ENCODE measurements at places on chromosomes 11 and 22.

- no peak for DNase-seq
Measured at GRCh38 chr22:23179381-23180299, 669 bp upstream of the BCR start.

DNA sequence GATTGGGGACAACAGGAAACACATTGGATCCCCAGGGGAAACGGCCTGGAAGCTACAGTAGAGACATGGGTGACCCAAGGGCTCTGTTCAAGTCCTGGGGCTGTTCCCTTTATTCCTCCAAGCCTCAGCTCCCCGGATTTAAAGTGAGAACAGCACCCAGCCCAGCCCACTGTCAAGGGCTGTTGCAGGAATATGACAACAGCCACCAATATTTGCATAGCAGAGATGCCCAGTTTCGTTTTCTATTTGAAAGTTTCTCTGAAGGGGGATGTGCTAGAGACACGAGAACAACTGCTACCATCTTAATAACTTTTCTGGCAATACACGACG is 81.1 kb upstream of the WNT7B start:
- no peak for DNase-seq

DNA sequence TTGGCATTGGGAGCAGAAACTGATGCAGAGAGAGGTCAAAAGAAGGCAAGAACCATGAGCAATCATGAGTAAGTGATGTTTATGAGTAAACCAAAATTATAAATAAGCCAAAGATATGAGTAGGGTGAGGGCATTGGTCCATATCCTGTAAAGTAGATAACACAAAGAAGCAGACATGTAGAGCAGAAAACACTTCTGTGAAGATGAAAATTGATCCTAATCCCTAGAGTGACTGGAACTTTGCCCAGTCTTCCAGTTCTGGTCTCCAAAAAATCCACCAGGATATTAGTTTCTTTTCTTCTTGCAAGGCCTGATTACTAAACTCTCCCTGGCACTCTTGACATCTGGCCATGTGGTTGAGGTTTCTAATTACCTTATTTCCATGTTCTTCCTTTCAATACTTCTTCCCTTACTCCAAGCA is 13.7 kb upstream of the DRD2 start:
- DNase-seq: no peak

- no peak for DNase-seq
Measured at GRCh38 chr11:120079750-120080610, 57.9 kb downstream of the TRIM29 start.

DNA sequence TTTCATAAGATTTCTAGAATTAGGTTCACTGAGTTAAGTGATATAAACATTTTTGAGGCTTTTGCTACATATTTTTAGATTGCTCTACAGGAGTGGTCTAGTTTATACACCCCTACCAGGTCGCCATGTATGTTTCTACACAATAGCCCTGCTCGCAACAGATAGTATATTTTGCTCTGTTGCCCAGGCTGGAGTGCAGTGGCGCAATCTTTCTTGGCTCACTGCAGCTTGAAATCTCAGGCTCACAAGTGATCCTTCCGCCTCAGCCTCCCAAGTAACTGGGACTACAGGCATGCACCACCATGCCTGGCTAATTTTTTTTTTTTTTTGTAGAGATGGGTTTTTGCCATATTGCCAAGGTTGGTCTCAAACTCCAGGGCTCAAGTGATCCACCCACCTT is 10.4 kb downstream of the ZNRF3 start:
- no peak for DNase-seq

GRCh38 chr11:6667733-6668374 is 12.2 kb upstream of the DCHS1 start:
- no peak for DNase-seq

- DNase-seq: no peak
Measured at GRCh38 chr22:32699001-32699582, 102.4 kb upstream of the TIMP3 start.

DNA sequence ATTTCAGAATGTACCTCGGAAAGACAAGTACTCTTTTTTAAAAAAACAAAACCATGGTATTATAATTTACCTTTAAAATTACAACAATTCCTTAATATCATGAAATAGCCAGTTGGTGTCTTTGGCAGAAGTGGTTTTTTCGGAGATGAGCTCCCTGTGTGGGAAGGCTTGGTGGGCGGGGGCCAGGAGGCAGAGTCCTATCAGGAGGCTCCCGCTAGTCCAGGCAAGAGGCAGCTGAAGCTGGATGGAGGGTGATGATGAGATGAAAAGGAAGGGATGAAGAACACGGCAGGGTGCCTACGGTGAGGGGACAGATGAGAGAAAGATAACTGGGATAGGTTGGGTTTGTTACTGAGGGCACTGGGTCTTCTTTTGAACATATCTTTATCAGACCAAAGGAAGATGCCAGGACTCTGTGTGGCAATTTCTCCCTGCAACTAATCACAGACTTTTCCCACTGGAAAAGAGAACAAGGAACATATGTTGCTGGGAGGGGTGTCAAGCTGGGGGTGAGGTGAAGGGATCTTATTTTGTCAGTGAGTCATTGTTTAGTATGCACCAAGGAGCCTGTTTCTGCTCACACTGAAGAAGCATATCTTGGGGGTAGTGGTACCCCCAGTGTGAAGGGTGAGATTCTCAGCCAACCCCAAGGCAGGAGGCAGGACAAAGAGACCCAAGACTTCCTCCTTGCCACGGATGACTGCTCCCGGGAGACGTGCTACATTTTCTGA is 91.5 kb upstream of the YWHAH start:
- DNase-seq: no peak

- no peak for DNase-seq
Measured at GRCh38 chr11:123047947-123048293, 14.0 kb downstream of the HSPA8 start.

GRCh38 chr11:126337474-126338241 is 17.8 kb upstream of the ST3GAL4 start:
- no peak for DNase-seq

- no peak for DNase-seq
Measured at GRCh38 chr11:76579056-76579751, 91.3 kb downstream of the LRRC32 start.

DNA sequence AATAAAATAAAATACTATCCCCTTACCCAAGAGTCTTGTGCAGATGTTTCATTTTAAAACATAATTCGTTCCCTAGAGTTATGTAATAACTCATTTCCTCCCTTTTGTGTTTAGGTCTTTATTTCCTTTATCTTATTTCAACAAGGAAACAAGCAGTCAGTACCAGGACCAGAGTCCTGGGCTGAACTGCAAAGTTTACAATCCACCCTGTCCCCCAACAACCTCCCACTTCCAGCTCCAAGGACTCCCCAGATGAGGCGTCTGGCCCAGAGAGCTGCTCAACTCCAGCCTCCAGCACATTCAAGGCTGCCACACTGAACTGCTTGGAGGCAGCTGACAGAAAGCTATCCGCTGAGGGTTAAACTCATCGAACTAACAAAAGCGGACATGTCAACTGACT is 4.5 kb downstream of the POLDIP3 start:
- no peak for DNase-seq

DNA sequence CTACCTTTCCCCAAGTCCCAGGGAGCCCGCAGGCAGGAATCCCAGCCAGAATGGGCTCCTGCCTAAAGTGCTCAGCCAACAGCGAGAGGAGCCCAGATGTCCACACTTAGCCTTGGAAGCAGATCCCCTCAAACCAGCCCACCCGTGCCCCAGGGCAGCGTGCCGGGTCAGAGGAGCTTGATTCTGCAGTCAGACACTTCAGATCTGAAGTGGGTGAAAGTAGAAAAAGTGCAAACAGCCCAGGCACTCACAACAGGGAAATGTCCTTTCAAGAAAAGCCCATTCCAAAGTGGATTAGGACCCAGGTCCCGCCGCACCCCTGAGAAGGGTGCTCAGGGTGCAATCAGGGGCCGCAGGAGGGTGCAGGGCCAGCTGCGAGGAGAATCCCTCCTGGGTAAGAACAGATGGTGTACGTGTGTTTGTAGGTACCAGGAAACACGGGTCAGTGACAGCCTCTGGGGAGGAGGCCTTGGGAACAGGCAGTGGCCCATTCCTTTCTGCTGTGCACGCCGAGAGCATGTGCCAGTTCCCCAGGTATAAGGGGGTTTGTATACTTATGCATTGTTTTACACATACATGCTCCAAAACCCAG is 17.7 kb downstream of the ELFN2 start:
- no peak for DNase-seq

DNA sequence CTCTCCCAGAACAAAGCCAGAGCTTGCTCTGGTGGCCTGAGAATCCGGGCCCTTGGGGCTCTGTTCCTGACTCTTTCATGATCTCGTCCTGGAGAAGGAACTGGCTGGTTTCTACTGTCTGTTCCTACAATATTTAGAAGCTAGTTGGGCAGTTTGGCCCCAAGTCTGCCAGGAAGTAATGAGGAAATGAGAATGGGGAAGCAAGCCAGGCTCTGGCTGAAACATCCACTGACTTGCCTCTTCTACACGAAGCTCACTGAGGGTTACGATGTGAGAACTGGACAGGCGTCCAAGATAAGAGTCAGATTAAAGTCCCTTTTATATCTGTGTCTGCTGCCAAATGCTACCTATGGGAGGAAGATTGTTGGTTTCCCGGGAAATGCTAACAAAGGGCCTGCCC is 110.0 kb upstream of the KIRREL3 start:
- no peak for DNase-seq

DNA sequence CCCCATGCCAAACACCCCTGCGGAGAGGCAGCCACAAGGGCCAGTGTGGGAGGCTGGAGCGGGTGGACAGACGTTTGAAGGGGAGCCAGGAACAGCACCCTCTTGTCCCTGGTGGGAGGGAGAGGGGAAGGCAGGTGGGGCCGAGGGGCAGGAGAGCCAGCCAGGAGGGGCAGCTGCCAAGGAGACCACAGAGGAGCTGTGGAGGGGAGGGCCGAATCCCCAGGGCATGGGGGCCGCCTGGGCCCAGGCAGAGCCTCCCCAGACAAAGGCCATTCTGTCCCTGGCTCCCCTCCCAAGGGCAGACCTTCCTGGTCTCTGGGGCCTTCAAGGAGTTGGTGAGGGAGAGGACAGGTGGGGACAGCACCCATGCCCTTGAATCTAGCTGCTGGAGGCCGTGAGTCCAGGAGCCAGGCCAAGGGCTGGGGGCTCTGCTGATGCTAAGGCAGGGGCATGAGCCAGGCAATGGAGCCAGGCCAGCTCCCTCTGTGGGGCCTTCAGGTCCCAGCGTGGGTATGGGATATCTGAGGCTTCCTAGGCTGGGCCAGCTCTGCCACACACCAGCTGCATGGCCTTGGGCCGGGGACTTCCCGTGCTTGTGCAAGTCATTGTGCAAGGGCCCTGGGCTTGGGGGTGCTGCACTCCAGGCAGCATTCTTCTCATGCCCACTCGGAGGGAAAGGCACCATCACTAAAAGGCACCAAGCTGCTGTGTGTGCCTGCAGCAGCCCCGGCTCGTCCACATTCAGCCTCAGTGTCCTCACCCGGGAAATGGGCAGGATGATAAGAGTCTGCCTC is 11.4 kb downstream of the EMID1 start:
- DNase-seq: no peak

DNA sequence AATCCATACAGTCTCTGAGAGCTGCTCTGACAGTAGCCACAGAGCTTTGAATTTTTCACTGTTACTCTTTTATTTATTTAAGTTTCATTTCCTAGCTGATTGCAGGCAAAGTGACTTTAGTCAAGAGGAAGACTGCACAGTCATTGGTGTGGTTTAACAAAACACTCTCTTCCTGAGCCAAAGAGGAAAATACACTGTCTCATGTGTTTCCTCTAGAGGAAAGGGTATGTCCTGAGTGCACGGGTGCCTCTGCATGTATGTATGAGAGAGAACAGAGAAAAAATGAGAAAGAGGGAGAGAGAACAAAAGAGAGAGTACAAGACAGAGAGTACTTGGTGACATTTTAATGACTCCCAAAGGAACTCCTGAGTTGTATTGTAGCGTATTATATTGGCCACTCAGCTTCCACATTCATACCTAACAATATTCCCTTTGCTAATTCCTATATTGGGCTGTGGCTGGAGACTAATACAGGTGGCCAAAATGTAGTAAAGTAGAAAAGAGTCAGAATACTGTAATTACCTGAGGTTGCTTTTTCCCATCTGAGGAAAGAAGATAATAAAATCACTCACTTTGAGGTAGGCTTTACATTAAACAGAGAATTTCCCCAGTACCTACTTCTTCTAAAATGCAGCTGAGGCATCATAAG is at the start of gene OR4D9:
Gene OR4D9, plus strand, starts transcription at position 599 of the 649 bp plus-strand sequence. CDS start 3,374 bp downstream, outside the sequence.
- no peak for DNase-seq

GRCh38 chr11:65891219-65892136 is 1.0 kb downstream of the CCDC85B start:
- no peak for DNase-seq

DNA sequence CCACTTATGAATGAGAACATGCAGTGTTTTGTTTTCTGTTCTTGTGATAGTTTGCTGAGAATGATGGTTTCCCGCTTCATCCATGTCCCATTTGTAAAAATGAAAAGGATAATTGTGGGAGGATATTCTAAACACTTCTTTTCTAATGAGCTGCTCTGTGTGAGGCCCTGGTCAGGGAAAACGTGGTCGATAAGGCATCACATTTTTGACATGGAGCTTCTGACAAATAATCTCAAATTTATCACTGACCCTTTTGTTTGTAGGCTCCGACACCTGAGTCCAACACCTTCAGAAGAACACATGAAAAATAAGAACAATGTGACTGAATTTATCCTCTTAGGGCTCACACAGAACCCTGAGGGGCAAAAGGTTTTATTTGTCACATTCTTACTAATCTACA is at the start of gene OR4A15:
Gene OR4A15, plus strand, starts transcription at position 301 of the 400 bp plus-strand sequence. Its CDS starts 0 bp downstream, at position 301.
- no peak for DNase-seq

DNA sequence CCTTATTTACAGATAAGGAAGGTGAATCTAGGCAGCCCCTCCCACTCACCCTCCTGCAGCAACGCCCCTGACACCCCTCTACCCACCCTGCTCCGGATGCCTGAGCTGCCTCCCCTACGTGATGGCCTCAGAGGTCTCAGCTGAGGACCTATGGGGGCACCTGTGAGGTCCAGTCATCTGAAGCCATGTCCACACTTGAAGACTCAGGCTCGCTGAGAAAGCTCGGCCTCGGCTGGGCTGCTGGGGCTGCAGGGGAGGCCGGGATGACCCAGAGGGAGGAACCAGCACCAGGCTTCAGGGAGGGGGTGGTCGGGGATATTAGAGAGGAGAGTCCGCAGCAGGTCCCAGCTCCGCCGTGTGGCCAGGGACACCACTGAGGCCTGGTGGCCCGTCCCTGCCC is 92.8 kb downstream of the BRD1 start:
- no peak for DNase-seq

DNA sequence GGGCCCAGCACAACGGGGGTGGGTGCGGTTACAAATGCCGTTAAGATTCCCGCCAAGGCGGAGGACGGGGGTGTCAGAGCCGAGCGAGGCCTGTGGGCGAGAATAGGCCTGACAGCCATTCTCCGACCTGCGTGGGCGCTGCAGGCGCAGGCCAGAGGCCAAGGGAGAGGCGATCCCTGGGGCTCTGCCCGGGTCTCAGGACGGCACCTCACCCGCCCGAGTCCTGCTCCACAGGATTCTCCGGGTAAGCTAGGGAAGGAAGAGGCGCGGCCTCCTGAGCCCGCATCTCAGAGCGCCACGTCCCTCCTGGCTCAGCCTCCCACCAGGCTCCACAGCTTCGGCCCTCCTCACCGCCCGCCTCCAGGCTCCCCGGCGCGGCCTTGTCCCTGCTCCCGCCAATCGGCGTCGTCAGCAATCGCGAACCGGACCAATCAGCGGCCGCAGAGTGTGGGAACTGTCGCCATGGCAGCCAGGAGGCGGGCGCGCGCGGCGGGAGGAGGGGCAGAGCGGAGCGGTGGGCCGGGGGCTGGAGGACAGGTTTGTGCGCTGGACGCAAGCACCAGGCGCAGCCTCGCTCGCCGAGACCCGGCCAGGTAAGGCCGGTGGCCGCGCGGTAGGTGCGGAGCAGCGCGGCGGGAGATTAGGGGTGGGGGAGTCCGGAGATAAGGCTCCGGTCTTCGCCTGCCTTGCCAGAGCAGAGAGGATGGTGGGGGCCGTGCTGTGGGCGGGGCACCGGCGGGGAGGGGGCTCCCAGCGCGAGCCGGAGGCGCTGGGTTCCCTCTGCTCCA is at the start of gene NUCB2:
Gene NUCB2, plus strand, starts transcription at position 504 of the 788 bp plus-strand sequence. CDS start 18,585 bp downstream, outside the sequence.
- DNase-seq: peak; percentile 78

Measured in esophagus squamous epithelium (tissue), 5 donors.